Activated T-cell treated with anti-CD3 and anti-CD28 coated beads for 4 hours (primary cell): ENCODE measurements at places on chromosomes 4 and X.
A peak's percentile ranks its signal among the peaks of the same experiment; 100 is the strongest.

DNA sequence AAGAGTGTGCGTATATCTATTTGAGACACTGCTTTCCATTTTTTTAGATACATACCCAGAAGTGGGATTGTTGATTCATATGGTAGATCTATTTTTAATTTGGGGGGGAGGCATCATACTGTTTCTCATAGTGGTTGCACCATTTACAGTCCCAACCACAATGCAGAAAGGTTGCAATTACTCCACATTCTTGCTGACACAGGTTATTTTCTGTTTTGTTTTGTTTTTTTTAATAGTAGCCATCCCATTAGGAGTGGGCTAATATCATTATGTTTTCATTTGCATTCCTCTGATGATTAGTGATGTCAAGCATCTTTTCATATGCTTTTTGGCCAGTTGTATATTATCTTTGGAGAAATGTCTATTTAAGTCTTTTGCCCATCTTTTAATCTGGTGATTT lies 15.1 kb upstream of the LHFPL1 start:
- DNase-seq = no peak

DNA sequence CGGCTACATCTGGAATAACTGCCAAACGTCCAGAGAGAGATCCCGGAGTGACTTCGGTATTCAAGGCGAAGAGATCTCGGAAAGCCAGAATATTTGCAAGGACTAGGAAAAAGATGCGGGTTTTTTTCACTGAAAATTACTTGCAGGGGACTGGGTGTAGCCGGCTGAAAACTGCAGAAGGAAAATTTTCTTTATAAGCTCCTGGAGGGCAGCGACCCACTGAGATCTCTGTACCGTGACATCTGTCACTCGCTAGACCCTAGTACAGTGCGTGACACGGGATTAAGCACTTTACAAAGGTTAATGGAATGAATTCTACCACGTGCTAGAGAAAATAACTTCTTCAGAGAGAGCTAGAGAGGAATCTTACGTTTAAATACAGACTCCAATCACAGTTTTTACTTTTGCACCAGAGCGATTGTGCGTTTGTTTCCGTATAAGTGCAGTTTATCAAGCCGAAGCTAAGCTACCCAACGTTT lies 1.1 kb upstream of the LCORL start:
- no peak for DNase-seq

DNA sequence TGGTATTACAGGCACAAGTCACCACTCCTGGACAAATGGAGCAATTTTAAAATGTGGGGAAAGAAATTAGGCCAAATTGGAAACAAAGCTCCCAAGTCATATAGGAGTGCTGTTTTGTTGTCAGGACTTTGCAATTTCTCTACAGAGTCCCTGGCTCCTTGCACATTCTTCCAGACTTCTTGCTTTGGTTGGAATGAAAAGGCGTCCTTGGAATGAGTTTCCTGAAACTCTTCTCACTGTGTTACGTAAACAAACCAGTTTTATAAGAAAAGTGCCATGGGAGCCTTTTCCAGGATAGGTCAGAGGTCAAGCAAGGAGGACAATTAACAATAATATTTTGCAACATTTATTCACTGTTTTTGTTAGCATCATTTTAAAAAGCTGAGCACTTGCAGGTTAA lies 32.4 kb upstream of the KIT start:
- DNase-seq = no peak

DNA sequence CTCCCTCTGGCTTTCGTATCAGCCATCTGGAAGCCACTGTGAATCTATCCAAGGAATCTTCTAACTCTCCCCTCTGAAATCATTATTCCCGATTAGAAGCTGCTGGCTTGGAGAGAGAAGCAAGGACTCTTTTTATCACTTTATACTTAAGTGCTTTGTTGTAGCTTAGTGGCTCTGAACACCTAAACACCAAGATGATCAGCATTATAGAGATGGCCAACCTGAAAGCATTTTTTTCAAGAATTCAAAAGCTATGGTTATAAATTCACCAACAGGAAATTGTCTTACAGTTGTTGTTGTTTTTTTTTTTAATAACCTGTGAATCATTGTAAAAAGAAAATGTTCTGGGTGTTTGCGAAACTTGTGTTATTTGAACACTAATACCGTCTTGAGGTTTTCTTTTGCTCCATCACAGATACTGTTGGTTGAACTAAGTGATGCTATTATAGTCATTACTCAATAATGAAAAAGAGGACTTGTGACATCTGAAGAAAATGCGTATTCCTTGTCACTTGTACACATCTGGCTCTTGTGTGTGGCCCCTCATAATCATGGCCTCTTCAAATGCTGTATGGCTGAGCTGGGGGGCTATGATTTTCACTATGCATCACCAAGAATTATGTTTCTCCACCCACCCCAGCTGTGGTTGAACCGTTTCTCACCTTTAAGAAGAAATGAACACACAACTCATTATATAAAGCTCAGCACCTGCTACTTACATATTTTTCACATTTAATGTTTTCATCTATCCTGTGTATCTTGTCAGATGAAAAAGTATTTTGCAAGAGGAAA lies 11.8 kb upstream of the SMIM43 start:
- no peak for DNase-seq

GRCh38 chr4:751676-752075 lies 46.0 kb downstream of the PCGF3 start:
- DNase-seq = no peak

GRCh38 chrX:148259990-148260389 lies 240.4 kb upstream of the AFF2 start:
- no peak for DNase-seq

DNA sequence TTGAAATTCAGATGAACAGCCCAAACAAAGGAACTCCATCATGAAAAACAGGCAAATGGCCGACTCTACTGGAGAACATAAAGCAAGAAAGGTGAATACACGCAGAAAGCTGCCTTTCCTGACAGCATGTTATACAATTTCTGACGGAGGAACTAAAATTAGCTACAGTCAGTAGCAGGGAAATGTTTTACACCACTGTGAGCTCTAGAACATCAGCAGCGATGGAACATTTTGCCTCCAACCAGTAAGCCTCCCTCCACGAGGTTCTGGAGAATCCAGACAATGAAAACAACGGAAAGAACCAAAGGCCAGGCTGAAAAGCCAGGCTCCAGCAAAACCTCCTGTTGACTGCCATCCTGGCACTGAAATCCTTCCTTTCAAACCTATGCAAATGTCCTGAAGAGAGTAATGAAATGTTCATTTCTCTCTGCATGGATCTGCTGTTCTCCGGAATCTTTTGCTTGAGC lies 78.9 kb downstream of the IRF2 start:
- DNase-seq = no peak

GRCh38 chr4:45897946-45898585 lies 225.8 kb downstream of the GABRG1 start:
- DNase-seq = no peak

- DNase-seq = no peak
These were observed 14.2 kb downstream of the ZNF518B start for GRCh38 chr4:10442976-10443375.

DNA sequence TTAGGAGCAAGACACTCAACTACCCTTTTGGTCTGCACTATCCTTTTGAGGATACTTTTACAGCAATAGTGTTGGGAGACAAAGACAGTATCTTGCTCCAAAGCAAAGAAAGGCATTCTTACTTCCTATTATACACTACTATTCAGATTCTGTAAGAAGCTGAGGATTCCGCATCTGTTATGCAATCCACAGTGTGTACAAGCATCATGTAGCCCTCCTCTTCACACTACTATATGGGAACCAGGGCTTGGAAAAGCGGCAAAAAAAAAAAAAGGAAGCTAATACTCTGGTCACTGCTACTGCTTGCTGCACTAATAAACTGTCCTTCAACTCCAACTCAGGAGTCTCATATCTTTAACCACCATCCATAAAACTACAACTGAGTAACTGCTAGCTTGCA lies 59.1 kb downstream of the FBXW7 start:
- DNase-seq = no peak

DNA sequence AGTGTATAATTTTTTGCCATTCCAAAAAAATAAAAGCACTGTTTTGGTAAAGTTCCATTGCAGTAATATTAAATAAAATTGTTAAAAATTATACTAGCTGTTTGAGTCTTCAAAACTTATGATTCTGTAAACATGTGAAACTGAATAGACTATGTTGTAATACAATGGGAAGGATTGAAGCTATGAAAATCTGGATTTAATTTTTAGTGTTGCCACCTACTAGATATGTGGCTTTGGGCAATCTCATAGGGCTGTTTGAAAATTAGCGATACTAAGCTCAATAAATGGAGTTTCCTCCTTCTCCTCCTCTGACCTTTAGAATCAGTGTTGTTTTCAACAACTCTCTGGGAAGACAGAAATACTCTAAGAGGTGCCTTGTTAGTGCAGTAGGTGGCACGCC lies 4.5 kb downstream of the PGRMC2 start:
- no peak for DNase-seq

DNA sequence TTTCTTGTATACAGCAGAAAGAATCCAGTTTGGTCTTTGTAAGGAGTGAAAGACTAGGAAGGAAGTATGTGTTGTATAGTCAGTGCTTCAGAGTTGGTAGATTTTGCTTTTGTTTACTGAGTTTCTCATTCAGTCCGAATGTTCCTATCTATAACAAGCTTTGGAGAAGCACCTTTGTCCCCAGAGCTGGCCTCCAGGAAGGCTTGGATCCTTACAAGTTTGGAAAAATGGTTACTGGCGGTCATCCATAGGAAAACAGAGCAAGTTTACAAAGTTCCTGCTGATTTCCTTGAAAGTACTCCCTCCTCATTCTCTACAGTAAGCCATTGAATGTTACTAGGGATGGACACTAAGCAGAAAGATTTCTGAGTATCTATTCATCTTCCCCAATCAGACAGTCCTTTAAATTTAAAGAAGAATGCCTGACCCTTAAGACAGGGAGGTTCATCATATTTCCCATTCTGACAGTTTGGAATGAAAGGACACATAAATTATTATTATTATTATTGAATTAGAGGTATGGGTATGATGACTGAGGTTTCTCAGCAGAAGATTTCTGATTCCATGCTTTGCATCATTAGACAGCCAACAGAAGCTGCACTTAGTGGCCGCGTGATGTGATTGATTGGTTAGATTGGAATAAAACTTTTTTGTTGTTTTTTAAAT lies 35.8 kb downstream of the FAT4 start:
- no peak for DNase-seq

GRCh38 chr4:53929311-53929710 lies 135.1 kb downstream of the CHIC2 start:
- DNase-seq = no peak

DNA sequence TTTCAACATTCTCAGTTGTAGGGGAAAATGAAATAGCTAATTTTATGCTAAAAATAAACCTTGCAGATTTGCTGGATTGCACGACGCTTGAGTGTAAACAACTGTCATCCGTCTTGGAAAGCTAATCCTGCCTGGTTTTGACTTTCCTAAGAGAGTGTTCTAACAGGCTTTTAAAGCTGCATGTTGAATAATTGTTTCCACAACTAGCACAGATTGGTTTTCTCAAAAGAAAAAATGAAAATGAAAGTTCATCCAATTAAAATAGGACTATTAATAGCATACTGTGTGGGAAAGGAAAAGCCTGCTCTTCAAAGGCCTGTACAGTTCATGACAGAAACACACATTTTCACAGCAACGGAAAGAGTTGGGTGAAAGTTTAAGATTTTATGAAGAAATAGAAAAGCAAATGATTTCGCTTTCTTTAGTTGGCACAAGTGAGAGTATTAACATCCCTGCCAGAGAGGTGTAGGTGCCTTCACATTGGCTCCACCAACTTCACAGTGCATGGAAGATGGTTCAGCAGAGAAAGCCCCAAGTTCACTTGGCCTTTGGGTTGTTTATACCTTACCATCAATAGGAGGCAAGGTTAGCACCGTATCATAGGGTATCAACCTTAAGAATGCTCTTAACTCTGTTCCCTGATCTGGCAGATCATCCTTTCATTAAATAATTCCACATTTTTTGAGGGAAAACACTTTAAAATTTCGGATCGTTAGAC lies 140.0 kb upstream of the GUCY1A1 start:
- no peak for DNase-seq

DNA sequence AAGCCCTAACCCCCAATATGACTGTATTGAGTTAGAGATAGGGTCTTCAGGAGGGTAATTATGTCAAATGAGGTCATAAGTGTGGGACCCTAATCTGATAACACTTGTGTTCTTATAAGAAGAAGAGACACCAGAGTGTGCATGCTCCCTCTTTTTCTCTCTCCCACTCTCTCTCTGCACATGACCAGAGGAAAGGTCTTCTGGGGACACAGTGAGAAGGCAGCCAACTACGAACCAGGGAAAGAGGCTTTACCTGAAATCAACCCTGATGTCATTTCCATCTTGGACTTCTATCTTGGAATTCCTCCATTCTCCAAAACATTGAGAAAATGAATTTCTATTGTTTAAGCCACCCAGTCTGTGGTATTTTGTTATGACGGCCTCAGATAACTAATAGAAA lies 97.2 kb upstream of the MAD2L1 start:
- DNase-seq = no peak

DNA sequence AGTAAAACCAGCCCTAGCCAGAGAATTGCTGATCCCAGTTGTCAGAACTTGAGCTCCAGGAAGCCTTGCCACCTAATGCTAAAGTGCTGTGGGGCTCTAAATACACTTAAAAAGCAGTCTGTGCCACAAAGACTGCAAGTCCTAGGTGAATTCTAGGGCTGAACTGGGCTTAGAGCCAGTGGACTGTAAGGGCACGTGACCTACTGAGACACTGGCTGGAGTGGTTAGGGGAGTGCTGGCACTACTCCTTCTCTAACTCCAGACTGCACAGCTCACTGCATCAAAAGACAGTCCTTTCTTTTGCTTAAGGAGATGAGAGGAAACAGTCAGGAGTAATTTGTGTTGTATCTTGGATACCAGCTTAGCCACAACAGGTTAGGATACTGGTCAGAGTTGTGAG lies 1240.2 kb downstream of the FAM133A start:
- DNase-seq = no peak

DNA sequence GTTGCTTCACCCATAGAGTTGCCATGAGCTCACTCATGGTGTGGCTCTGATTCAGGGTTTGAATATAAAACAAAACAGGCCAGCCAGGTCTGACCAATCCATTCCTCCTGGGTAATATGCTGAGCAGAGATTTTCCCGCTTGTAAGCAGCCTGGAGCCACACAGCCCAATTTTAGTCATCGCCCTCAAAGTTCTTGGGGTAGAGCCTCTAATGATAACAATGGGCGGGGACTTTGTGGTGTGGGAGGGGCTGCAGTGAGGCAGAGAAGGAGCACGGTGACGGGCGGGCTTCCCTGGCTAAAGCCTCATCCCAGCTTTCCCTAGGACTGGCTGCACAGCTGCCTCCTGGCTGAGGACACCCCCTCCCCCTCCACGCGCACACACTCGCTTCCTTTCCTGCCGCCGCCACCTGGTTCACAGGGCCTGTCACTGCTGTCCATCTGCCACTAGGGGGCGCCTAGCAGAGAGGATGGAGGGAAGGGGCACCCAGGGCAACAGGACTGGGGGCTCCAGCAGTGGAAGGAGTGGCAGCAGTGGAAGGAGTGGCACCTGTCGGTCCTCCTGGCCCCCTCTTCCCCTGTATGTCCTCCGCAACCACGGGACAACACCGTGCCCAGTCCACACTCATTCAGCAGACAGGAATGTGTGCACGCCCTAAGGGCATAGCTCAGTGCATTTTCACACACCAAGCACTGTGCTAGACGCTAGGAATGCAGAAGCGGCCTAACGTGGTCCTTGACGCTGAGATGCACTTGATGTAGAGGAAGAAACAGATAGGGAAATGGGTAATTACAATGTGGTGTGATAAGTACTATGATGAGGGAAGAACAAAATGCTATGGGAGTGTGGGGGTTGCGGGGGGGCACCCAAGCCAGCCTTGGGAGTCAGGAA lies 26.8 kb downstream of the PRPS1 start:
- DNase-seq = peak; percentile 47

GRCh38 chrX:68570598-68570997 lies 71.7 kb downstream of the YIPF6 start:
- no peak for DNase-seq
